ENCODE measurements at places on chromosomes 16 and 17. TPM values are rescaled to one million over a fixed set of nuclear protein-coding genes. Genes with fewer than 3 reads are reported as not detected.
A peak's percentile ranks its signal among the peaks of the same experiment; 100 is the strongest.

FOXF1 gene
- not detected for total RNA-seq

MYCBPAP gene
- total RNA-seq: 0.13 TPM

DNA sequence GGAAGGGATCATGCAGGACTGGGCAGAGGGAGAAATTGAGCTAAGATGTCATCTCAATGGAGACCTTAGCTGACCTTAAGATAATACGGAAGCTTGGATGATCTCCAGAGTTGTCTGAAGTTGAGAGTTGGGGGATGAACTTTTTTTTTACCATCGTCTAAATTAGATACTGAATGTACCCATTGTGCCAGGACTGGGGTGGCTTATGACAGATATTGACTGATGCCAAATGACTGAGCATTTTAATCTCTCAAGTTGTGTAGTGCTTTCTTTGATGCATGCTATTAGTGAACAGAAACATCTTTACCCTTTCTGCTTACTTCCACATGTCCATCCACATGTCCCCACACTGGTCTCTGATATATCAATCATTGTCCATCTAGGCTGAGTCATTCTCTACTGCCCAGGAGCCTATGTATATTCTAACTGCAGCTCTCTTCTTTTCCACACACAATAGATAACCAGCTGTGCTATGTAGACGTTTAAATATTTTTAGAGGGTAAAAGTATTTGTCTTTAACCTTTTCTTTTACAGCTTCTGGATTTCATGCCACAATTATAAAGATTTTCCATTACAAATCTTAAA, 60.2 kb upstream of the ZKSCAN2 start:
- DNase-seq: no peak

EIF1 gene
- total RNA-seq: 191 TPM

DNA sequence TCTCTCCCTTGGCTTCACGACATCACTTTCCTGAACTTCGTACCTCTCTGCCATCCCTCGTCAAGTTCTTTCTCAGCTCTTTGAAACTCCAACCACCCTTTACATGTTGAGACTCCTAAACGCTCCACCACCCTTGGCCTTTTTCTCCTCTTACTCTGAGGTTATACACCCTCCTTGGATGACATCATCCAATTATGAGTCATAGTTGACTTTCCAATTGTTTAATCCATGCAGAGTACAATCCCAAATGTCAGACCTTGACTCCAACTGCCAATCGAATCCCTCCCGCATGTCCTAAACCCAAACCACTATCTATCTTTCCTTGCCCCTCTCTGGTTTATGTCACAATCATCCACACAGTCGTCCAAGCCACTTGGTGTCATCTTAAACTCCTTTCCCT, 18.4 kb upstream of the C16orf82 start:
- DNase-seq: peak; percentile 5

All from bronchial epithelial cell (primary cell).